ENCODE measurements at places on chromosomes 11 and 22. TPM values are rescaled to one million over a fixed set of nuclear protein-coding genes. Genes with fewer than 3 reads are reported as not detected.

DNA sequence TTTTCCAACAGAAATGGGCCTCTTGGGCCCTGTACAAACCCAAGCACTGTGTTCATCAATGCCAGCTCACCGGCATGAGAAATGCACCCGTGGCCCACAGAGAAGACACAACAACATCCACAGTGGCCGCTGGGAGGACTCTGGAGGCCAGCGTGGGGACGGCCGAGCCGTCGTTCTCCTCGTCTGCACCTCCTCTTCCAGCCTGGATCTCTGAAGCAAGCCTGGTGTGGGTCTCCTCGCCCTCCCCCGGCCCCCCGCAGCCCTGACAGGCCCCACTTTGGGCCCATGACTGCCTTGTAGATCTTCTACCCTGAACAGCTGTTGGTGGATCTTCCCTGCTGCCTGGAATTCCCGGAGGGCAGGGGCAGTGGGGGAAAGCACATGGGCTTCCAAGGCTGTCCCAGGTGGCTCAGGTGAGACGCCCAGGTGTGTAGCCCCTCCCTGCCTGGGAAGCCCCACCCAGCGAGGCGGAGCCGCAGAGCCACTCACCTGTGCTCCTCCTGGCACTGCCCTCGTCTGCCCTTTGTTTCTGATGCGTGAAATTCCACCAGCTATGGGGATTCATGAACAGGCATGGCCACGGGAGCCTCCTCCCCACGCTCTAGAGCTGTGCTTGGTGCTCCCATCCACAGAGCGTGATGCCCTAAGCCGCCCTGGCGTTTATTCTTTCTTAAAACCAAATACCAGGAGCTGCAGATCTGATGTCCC, 225.9 kb downstream of the BRD1 start:
- no peak for ATAC-seq

- no peak for ATAC-seq
Measured at GRCh38 chr11:93017821-93018690, 48.6 kb downstream of the MTNR1B start.

- ATAC-seq, result no peak
Measured at GRCh38 chr11:1360181-1360834, 29.4 kb upstream of the BRSK2 start.

DNA sequence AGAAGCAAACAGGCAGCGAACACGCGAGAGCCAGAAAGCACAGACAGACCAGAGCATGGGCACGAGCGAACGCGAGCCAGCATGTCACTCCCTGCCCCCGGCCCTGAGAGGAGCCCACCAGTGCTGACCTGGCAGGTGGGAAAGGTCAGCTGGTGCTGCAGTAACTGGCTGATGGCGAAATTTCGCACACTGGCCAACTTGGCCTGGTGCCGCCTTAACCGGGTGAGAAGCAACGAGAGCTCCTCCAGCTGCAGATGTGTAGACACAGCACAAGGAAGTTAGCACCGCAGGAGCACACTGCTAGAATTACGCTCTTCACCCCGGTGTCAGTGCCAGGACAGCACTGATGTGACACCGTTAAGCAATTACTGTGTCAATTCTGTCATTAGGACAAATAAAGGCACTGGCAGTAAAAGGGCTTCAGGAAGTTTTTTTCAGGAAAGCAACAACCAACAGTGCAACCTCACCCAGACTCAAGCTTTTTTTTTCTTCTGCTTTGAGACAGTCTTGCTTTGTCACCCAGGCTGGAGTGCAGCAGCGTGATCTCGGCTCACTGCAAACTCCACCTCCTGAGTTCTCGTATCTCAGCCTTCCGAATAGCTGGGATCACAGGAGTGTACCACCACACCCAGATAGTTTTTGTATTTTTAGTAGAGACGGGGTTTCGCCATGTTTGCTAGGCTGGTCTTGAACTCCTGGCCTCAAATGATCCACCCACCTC, 76.8 kb downstream of the C11orf58 start:
- no peak for ATAC-seq

The TRIM49C gene
- total RNA-seq, result not detected

DNA sequence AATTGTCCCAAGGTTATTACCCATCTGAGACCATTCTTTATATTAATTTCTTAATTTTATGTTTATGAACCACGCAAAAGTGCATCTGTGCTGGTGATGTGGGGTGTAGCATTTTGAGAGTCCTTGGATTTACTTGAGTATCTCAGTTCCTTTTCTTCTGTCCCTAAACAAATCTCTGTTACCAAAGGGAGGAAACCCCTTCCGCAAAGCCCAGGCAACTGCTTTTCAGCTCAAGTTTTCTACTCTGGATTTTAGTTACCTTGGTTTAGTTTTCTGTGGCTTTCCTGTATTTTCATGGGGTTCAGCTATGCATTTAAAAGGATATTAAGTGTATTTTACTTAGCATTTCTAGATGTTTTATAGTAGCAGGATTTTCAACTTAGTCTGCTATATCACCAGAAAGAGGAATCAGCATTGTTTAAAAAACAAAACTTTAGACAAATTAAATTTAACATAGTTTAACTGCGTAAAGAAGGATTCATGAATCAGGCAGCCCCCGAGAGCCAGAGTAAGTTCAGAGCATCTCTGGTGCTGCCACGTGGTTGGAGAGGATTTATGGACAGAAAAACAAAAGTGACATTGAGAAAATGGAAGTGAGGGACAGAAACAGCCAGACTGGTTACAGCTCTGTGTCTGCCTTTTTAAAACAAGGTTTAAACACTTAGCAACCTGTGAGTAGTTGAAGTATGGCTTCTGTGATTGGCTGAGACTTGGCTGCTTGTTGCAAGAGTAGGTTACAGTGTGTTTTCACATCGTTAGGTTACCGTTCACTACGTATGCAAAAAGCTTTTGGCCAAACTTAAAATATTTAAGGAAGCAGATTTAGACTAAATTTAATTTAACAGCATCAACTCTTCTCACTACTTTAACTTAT, 9.6 kb downstream of the ADM start:
- ATAC-seq, result peak; percentile 64

The TUT1 gene
- total RNA-seq, result 25.7 TPM

DNA sequence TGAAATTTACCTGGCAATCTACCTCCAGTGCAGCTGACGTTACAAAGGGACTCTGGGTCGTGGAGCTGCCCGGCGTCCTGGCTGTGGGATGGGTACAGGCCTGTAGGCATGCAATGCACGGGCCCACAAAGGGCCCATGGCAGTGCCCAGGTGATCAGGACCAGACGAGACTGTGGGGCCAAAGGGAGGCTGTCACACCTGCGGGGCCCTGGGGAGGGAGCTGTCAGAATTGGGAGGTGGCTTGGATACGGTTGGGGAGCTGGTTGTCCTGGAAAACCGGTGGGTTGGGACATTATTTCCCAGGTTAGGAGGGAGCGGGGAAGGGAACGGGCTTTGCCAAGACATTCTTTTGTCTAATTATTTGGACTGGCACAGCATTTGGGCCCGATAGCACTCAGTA, 958.5 kb downstream of the BRD1 start:
- no peak for ATAC-seq

GRCh38 chr22:20008221-20008995, 8.2 kb downstream of the ARVCF start:
- ATAC-seq, result no peak

DNA sequence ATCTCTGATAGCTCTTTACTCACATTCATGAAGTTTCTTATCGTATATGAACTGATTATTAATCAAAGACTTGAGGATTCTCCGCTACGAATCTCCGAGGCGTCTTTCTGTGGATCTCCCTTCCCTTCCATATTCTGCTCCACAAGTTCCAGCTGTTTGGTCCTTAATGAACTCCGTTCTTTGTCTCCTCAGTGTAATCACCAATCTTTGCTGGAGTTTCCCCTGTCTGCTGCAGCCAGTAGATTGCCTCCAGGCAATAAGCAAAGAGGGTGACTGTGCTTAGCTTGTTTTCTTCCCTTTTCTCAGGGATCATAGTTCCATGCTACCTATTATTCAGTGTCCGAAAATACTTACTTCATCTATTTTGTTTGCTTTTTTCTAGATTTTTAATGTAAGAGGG, 169.6 kb upstream of the FOLH1 start:
- no peak for ATAC-seq

The ZNF214 gene
- total RNA-seq, result not detected

GRCh38 chr22:44630826-44631225, 71.2 kb upstream of the PRR5 start:
- no peak for ATAC-seq

DNA sequence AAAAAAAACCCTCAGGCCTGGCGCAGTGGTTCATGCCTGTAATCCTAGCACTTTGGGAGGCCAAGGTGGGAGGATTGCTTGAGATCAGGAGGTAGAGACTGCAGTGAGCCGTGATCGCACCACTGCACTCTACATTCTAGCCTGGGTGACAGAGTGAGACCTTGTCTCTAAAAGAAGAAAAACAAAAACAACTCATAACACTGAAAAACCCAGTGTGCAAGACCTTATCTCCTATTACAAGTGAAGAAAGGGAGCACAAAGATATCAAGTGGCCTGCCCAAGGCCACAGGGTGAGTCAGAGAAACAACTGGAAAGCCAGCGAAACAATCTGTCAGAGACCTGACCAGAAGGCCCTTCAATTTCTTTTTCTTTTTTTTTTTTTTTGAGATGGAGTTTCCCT, 2.5 kb downstream of the TXN2 start:
- no peak for ATAC-seq

DNA sequence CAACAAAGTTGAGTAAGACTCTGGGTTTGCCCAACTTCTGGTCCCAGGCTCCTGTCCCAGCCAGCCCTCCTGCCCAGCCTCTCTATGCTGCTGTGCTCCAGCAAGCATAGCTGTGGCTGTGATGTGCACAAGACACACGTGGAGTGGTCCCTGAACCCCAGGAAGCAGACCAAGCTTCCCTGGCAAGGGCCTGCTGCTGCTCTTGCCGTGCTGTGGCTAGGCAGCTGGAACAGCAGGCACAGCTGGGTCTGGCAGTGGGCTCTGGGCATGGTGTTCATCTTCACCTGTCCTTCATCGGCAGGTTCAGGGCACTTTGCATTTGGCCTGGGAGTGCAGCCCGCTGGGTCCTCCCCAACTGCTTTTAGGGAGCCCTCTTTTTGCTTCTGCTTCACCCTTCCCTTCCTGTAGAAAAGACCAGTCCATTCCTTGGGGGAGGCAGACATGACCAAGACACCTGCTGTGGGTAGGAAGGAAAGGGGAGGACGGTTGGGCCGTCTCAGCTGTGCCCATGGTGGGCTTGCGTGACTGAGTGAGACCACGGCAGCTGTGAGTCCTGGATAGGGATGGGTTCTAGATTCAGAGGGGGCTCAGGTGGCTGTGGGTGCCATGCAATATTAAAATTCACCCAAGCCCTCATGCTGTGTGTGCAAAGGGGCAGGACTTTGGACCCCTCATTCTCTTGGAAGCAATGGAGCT, 26.1 kb upstream of the ETS1 start:
- ATAC-seq, result no peak

DNA sequence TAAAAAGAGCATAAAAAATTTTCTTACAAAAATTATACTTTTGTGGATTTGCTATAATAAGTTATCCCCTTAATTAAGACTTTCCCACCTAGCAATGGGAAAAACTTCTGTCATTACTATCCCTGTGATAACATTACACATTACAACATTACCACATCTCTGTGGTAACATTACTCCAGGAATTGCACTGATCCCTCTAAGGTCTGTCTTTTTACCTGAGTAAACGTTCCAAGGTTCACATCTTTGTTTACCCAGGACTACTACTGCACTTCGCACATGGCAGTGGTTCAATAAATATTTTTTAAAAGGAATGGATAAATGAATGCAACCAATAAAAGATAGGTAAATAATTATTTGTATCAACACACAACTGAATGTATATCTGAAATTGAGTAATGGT, 92.4 kb upstream of the NOX4 start:
- no peak for ATAC-seq

DNA sequence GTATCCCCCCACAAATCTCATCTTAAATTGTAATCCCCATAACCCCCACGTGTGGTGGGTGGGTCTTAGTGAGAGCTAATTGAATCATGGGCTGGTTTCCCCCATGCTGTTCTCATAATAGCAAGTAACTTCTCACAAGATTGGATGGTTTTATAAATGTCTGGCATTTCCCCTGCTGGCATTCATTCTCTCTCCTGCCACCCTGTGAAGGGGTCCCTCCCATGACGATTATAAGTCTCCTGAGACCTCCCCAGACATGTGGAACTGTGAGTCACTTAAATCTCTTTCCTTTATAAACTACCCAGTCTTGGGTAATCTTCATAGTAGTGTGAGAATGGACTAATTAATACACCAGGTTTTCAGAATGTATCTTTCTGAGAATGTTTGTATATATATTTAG, 1159.4 kb downstream of the FAM181B start:
- no peak for ATAC-seq

GRCh38 chr11:125376117-125376516, 119.9 kb downstream of the FEZ1 start:
- no peak for ATAC-seq

The WEE1 gene
- total RNA-seq, result 46.9 TPM

- ATAC-seq, result no peak
Measured at GRCh38 chr11:45754261-45754709, 50.7 kb upstream of the SLC35C1 start.

- ATAC-seq, result no peak
Measured at GRCh38 chr22:40479887-40480538, 109.6 kb downstream of the SGSM3 start.

All from activated T-helper 17 cell treated with anti-CD3 and anti-CD28 coated beads, Interleukin-2, amount 50 U/mL, for 72 hours (primary cell).